ENCODE measurements at places on chromosomes 4 and X.

GRCh38 chr4:19177616-19178015, 1074.1 kb upstream of the SLIT2 start:
- no peak for DNase-seq

GRCh38 chrX:115330498-115331168, 41.1 kb downstream of the LUZP4 start:
- peak; percentile 16 for DNase-seq

GRCh38 chrX:21843179-21843578, 3.8 kb downstream of the MBTPS2 start:
- no peak for DNase-seq

- no peak for DNase-seq
These were observed 200.2 kb upstream of the FAM241A start for GRCh38 chr4:111945014-111945413.

- DNase-seq: peak; percentile 4
These were observed 47.0 kb upstream of the MID1IP1 start for GRCh38 chrX:38754102-38754790.

- DNase-seq: no peak
These were observed 78.6 kb downstream of the CEP44 start for GRCh38 chr4:174362340-174362739.

GRCh38 chr4:25347971-25348370, 29.1 kb upstream of the ANAPC4 start:
- no peak for DNase-seq

- DNase-seq: no peak
These were observed 105.5 kb downstream of the TMEM164 start for GRCh38 chrX:110108381-110108821.

DNA sequence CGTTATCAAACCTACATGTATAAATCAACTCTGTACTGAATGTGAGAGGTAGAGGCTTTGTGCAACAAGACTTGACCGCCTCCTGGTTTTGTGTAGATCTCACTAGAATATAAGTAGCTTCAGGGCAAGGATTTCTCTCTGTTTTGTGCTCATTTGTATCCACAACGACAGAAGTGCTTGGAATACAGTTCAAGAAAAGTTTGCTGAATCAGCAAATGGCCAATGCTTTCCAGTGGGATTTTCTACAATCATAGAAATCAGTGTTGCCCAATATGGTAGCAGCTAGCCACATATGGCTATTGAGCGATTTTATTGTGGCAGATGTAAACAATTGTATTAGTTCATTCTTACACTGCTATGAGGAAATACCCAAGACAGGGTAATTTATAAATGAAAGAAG, 127.4 kb downstream of the VCX3A start:
- DNase-seq: no peak

DNA sequence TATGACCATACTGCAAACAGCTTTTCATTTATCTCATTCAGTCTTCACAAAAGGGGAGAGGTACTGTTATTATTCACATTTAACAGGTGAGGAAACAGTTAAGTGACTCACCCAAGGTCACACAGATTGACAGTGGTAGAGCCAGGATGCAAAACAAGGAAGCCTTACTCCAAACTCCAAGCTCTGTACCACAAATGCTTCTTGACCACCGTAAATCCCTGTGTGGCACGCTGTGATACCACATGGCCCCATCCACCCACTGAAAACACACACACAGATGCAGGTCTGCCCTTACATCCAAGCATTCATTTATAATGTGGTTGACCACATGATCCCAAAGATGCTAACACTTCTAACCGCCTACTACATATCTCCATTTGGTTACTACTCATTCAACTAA, 129.5 kb downstream of the TSPAN5 start:
- DNase-seq: no peak

GRCh38 chrX:39619182-39620009, 478.4 kb downstream of the BCOR start:
- no peak for DNase-seq

DNA sequence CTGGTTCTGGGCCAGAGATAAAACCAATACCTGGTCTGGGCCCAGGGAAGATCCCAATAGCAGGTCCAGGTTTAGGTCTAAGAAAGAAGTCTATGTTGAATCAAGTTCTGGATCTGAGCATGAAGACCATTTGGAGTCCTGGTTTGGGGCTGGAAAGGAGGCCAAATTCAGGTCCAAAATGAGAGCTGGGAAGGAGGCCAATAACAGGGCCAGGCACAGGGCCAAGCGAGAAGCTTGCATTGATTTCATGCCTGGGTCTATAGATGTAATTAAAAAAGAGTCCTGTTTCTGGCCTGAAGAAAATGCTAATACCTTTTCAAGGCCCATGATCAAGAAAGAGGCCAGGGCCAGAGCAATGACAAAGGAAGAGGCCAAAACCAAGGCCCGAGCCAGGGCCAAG, 3.4 kb downstream of the GPRASP1 start:
- DNase-seq: no peak

- no peak for DNase-seq
These were observed 127.9 kb upstream of the ENPP6 start for GRCh38 chr4:184345573-184345922.

- peak; percentile 50 for DNase-seq
These were observed 19.1 kb downstream of the CD99 start for GRCh38 chrX:2710041-2710840.

GRCh38 chr4:145279122-145279960, 99.0 kb upstream of the OTUD4 start:
- peak; percentile 25 for DNase-seq

DNA sequence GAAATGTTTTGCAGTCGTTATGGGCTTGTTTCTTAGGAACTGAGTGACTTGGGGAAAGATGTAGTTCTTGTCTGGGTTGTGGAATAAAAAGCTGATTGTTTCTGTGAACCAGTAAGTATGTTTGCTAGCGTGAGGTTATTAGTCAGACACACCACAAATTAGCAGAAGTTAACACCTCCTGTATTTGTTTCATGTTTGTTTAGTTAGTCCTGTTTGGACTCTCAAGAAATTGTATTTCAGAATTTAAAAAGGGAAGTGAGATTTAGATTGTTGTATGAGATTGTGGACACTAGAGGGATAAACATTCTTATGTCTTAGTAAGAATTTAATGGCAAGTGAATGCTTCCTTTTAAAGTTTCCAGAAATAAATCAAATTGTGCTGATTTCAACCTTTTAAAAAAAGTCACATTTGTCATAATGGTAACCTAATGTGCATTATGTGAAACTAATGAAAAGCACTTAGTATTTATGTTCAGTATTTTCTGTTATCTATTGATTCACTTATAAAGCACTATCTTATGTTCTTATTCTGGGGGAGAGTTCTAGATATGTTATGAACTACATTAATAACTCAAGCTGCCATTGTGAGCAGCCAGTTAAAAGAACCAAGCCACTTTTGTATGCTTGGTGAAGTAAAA, 25.6 kb downstream of the ATP10D start:
- no peak for DNase-seq

- no peak for DNase-seq
These were observed 108.3 kb downstream of the LHFPL1 start for GRCh38 chrX:112571388-112571787.

GRCh38 chr4:74716436-74716765, 77.9 kb downstream of the BTC start:
- no peak for DNase-seq

- DNase-seq: no peak
These were observed 446.8 kb downstream of the TRAM1L1 start for GRCh38 chr4:116638592-116638991.

DNA sequence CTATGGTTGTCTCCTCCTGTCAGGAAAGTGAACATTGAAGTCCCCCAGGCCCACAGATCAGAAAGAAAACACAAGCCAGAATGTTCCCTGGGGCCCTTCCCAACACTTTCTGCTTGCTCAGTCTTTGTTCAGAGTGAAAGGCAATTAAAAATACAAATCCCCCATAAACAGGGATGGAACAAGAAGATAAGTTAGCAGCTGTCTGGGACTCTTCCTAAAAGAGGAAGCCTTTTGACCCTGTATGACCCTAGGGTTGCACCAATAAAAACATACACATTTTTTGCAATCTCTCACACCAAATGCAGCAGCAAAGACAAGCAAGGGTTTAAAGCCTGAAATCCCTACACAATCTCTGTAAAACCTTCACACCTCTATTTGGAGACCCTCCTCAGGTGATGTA, 22.6 kb downstream of the IRF2 start:
- no peak for DNase-seq

GRCh38 chrX:154348114-154348531, 26.3 kb downstream of the FLNA start:
- peak; percentile 49 for DNase-seq

- DNase-seq: no peak
These were observed 954.5 kb upstream of the IGFBP7 start for GRCh38 chr4:58064653-58065052.

DNA sequence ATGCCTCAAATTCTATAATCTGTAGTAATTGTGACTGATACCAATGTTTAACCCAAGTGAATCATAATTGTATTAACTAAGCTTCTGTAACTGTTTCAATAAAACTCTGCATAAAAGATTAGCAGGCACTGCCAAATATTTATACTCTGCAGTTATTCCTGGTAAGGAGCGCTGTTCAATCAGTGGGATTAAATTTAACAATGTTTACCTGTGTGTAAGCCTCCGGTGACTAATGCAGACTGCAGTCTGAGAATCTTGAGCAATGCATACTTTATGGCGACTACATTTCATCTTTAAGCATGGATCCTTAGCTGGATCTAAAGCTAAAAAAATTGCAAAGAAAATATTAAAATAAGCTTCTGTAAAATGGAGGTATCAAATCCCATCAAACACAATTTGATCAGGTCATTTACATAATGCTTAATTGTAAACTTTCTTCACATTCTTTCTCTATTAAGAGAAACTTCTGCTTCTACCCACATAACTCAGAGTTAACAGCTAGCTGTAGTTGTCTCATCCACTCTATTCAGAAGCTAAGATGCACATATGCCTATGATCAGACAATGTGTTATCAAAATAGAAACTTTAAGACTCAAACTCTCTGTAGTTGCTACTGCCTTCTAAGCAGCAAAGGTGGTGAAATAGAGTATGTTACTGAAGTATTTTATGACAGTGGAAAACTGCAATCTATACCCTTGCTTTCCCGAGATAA, 234.0 kb downstream of the SPOCK3 start:
- DNase-seq: peak; percentile 12

DNA sequence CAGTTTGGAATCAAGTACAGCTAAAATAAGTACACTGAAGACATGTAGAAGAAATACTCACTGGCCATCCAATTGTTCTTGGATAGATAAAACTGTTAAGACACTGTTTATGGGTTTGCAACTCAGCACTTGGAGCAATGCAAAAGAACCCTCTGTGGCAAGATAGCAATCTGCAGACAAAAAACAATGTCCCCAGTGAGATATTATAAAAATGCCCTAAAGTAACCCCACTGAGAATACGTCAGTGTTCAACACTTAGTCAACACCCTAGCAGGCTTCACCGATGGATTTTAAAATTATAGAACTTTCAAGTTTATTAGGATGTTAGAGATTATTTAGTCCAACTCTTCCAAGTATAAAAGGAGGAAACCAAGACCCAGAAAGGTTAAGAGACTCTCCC, 47.5 kb upstream of the NDP start:
- DNase-seq: no peak

DNA sequence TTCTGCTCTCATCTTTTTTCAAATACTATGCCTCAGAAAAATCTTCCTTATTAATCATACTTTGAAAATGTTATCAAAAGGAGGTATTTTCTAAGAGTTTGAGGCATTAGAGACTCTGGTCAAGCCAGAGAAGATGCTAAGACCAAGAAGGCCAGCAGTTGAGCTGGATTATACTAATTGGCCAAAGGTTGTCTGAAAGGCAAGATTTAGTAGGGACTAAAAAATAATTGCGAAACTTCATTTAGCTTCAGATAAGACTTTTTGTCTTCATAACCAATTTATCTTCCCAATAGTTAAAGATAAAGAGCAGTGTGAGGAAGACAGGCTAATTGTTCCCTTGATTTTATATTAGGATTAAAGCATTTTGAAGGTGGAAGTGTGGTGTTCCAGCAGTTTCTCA, 1412.4 kb upstream of the PCDH7 start:
- DNase-seq: no peak

DNA sequence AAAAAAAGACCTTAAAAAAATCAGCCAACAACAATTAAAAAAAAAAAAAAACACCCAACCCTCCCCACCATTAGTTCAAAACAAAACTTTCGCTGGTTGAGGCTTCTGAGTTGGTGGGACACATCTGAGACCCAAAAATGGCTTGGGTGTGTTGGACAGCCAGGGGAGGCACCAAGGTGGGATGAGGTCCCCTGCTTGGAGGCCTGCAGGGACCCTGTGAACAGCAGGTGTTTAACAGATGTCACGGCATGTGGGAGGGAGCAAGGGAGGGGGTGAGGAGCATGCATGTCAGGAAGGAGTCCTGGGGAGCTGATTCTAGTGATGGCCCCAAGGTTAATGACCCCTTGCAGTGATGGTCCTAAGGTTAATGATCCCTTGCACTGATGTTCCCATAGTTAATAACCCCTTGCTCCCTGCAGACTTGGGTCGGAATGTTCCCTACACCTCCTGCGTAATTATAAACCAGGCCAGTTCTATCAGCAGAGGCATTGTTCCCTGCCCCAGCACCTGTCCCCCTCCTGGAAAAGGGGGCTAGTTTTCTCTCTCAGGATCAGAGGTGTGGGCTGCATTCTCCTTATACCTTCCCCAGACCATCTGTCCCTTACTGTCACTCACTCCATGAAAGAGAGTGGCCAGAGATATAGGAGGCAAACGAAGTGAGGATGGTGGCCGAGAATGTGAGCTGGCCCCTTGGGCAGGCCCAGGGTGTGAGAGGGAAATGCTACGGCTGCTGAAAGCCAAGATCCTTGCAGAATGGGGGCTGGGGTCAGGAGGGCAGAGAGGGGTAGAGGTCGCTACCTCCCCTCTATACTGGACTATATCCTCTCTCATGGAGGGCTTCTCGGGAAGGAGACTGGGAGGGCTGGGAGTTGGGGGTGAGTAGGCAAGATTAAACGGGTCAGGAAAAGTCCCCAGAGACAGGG, 2.3 kb upstream of the FOXP3 start:
- no peak for DNase-seq

DNA sequence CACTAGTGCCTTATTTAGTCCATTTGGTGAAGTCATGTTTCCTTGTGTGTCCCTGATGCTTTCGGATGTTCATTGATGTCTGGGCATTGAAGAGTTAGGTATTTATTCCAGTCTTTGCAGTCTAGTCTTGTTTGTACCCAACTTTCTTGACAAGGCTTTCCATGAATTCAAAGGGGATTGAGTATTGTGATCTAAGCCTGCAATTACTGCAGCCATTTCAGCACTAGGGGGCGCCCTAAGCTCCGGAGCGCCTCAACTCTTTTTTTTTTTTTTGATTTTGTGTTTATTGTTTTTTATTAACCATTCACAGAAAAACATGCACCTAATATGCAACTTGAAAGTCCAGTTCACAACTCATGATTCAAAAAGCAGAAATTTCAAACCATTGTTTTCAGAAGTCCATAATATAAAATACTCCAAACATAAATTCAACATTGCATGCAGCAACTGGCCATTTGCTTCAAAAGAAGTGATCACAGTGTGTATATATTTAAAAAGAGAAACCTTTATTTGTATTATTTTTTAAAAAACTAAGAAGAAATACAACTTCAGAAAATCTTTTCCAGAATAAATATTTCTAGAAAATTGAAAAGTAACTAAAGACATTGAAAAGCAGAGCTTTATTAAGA, 59.2 kb downstream of the PTPN13 start:
- no peak for DNase-seq
